ENCODE measurements at places on chromosomes 7 and 10. TPM values are rescaled to one million over a fixed set of nuclear protein-coding genes. Genes with fewer than 3 reads are reported as not detected.

GRCh38 chr10:84783386-84783785 lies 455.0 kb downstream of the CCSER2 start:
- DNase-seq = no peak

- no peak for DNase-seq
Observed at GRCh38 chr7:137583172-137583571, 239.6 kb upstream of the PTN start.

DNA sequence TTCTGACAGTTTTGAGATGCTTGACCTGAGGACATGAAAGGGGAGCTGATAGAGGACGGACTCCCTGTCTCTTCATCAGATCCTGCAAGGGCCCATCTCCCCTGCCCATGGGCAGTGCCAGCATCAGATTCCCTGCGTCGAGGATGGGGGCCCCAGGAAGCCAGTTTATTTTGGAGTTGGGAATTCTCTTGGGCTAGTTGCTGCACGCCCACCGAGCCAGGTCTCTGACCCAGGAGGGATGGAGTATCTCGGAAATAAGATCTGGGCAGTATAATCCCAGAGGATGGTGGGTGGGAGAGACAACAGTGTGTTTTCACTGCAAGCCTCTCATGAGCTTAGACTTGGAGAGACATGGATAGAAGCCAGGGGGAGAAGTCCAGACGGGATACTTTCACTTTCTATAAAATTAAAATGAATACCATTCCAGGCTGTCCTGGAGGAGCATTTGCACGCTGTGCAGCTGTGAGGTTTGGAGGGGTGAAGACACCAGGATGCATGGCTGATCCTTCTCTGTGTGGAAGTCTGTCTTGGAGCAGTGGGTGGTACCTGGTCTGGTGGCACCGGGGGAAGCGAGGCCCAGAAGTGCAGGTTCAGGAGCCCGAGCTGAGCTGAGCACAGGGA lies 25.8 kb downstream of the DOCK1 start:
- DNase-seq = no peak

DNA sequence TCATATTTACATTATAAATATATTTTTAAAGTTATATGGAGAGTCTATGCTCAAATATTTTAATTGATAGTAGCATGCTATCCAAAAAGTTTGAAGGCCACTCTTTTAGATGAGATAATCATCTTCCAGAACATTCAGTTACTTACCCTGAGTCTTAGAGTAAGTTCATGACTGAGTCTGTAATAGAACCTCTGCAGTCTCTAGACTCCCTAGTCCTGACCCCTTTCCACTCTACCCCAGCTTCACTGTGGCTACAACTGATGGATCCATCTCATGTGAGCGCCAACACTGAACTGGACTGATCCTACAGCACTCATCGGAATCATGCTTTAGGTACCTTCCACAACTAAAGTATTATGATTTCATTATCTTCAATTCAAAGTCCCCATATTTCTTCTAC lies 10.1 kb downstream of the HACD1 start:
- DNase-seq = no peak

DNA sequence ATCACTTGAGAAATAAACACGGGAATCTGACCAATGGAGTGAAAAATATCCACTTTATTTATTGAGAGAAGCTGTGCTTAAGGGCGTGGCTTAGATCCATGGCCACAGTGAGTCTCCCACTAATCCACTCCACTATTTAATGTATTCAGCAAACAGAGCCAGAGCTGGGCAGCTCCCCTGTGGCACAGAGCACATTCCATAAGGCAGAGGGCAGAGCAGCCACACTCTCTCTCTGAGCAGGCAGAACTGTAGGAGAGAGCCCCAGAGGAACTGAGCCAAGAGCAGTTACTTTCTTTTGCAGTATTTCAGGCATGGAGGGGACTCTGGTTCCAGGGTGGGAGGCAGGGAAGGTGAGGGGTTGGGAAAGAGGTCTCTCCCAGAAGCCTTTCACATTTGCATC lies 106.0 kb downstream of the GALNT17 start:
- DNase-seq = no peak

GRCh38 chr10:115050375-115051010 lies 42.7 kb upstream of the ATRNL1 start:
- no peak for DNase-seq

DNA sequence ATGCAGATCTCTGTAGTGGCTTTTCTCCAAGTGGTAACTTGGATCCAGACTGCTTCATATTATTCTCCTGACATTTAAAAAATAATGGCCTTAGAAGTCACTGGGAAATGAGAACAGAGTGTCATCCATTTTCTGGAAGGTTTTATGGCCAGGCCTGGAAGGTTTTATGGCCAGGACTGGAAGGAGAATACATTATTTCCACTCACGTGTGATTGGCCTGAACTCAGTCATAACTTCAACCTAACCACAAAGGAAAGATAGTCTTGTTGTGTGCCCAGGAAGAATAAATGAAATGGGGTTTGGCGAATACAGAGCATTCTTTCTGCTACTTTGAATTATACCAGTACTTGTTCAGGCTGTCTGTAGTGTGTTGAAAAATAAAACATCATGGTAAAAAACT lies 360.9 kb downstream of the GPAM start:
- DNase-seq = no peak

DNA sequence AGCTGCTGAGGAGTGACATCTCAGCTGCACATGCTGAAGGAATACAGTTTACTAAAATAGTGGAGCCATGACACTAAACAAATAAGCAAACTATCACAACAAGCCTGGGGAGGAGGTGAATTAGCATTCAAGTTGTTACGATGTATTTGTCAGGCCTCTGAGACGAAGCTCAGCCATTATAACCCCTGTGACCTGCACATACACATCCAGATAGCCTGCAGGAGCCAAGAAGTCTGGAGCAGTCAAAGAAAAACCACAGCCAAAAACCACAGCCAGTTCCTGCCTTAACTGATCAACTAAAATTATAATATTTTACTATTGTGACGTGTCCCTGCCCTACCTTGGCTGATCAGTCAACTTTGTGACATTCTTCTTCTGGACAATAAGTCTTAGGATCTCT lies 68.6 kb downstream of the NSUN6 start:
- DNase-seq = no peak

- DNase-seq = no peak
Observed at GRCh38 chr7:94875201-94875600, 32.2 kb upstream of the PPP1R9A start.

Gene PIK3CG
- total RNA-seq = 2.1 TPM
